ENCODE measurements at places on chromosomes 5 and 9.
A peak's percentile ranks its signal among the peaks of the same experiment; 100 is the strongest.

- no peak for DNase-seq
Measured at GRCh38 chr5:118228489-118228888, 759.9 kb downstream of the DTWD2 start.

DNA sequence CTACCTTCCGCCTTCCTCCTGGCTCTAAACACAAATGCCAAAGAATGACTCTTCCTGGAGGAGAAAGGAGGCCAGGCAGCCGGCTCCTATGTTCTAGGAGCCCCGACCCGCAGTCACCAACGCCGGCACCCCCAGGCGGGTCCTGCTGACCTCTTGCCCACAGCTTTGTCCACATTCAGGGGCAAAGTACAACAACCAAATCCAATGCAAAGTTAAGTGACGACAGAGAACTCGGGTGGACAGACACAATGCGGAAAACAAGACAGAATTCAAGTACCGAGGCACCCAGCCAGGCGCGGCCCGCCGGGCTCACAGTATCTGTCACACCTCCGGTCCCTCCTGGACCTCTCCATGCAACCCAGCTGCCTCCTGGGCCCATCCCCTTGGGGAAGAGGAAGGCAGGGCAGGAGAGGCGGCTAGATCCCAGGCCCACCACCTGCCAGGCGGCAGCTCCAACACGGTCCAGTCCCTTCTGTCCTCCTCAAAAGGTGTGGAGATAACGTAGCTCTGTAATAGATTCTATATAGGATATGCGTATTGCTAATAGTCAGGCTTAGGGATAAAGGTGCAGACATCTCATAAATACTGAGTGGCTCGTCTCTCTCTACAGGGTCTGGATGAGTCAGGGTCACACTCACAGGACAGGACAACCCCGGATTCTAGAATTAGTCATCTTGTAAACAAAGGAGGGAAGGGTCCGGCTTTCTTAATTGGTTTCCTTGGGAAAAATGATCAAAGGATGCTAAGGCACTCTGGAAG lies 46.9 kb upstream of the UBAC1 start:
- DNase-seq, result peak; percentile 87

DNA sequence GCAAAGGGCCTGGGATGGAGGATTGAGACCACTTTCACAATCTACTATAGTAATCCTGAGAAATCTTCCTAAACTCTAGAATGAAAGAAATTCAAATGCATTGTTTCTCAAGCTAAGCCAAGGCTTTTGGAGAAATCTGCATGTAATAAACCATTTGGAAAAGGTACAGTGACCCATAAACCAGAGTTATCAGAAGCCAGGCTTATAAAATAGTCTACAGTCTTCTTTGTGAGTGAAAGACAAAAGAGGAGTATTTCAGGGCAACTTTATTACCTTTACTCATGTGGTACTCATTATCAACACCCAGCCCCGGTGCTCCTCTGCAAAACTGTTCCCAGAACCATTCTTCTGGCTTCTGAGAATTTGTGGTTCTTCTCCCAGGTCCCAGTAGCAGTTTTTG lies 87.0 kb downstream of the GALNT10 start:
- DNase-seq, result no peak

DNA sequence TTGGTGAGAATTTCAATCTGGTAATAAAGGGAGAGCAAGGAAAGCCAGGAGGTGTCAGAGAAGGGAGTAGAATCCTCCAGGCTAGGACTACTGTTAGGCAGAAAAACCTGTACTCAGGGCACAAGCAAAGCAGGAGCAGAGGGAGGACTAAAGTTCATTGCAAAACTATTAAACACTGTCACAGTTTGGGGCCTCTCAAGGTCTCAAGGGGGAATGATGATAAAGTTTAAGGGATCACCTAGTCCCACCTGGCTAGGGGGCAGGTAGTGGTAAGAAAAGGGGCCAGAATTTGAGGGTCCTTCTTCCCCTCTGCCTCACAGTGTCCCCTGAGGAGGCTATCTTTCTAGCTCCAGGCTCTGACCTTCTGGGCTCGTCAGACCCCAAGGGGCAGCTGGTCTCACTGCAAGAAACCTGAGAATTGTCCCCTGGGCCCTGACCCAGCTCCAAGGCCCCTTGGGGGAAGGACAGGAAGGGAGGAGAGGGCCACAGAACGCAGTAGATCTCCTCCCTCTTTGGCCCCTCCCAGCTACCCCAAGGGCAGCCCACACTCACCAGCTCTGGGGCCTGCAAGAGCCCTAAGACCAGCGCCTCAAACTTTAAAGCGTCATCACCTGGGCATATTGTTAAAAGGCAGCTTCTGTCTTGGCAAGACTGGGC lies 974 bp downstream of the CCDC69 start:
- peak; percentile 32 for DNase-seq

DNA sequence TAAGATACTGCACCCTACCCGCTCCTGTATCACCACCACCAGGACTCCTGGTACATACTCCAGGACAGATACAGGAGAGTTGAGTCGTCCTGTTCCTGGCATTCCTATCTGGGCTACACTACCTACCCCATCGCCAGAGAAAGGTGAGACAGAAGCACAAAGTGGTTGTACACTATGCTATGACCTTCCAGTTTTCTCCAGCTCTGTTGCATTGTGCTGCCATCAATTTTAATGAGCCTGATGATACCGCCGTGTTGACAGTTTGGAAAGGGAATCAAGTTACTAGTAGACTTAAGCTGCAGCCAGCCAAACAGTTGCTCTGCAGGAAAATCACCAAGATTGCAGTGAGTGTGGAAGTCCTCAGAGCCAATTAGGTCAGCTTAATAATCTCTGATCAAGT lies 35.2 kb downstream of the ANP32B start:
- DNase-seq, result no peak

- no peak for DNase-seq
Measured at GRCh38 chr9:99931155-99931840, 24.8 kb downstream of the STX17 start.

GRCh38 chr5:148808864-148809642 lies 17.4 kb upstream of the ADRB2 start:
- DNase-seq, result no peak

GRCh38 chr9:108389056-108389455 lies 466.7 kb downstream of the ACTL7B start:
- no peak for DNase-seq

DNA sequence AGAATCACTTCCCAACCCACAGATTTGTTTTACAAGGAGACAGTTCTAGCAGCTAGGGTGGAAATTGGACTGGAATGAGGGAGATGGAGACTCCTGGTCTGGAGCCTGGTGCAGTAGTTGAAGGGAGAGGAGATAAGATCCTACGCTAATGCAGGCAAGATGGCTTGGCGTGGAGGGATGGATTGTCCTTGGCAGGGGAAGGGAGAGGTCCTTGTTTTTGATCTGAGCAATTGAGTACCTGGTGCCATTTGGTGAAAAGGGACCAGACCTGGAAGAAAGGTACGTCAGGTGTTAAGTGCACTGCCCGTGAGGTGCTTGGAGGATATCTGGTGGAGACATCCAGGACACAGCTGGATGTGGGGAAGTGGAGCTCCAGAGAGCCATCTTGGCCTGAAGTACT lies 35.7 kb downstream of the ANGPTL2 start:
- no peak for DNase-seq

DNA sequence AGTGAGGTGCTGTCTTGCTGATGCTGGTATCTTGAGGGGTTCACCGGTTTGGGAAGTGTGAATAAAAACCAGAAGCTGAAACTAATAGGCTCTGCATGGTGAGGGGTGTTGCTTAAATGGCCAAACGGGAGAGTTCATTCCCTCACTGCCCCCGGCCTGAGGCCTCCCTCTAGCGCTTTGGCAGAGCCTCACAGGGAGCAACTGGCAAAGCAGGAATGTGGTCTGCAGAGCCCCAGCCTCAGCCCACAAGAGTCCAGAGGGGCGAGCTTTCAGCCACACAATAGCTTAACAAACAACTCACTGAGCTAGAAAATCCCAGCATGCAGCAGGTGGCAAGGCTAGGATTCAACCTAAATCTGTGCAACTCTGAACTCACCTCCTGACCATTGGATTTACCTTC lies 234.8 kb downstream of the MED10 start:
- DNase-seq, result no peak

GRCh38 chr9:117325110-117325731 lies 89.6 kb downstream of the ASTN2 start:
- no peak for DNase-seq

DNA sequence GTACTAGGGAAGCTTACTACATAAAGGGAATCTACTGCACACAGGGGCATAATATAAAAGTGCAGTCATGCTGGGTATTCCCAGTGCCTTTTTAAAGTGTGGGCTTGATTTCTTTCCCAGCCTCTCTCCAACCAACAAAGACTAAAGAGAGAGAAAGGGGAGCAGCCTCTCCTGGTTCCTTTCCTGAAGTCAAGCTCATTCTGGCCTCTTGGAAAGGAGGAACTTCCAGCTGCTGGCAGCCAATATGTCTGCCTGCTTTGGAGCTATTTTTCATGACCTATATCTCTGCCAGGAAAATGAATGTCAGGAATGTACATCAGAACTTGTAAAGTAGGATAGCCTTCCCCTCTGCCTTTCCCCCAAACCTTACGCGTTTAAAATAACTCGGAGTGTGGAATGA lies 57.1 kb downstream of the RAB3C start:
- DNase-seq, result no peak

DNA sequence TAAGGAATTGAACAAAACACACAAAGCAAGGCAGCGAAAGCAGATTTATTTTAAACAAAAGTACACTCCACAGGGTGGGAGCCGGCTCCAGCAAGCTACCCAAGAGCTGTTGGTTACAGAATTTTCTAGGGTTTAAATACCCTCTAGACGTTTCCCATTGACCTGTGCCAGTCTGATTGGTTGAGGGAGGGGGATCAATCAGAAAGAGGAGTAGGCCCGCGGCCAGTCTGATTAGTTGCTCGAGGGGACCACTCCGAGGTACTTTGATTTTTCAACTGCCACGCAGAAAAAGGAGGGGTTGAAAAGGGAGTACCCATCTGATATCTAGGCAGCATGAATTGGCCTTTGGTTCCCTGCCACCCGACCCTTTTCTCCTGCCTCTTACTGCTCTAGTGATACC lies 998 bp downstream of the SRP19 start:
- no peak for DNase-seq

- no peak for DNase-seq
Measured at GRCh38 chr5:77337246-77337645, 126.8 kb downstream of the PDE8B start.

DNA sequence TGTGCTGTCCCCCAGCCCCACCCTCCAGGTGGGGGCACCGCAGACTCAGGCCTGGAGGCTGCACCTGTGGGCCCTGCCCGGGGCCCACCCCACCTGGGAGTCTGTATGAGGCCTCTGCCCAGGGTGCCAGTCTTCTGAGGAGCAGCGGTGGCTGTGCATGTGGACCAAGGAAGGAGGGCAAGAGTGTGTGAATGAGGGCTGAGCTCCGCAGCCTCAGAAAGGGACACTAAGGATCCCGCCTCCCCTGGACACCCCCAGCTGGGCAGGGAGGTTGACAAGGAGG lies 19.1 kb downstream of the FGD3 start:
- DNase-seq, result no peak

GRCh38 chr5:108311682-108312081 lies 70.2 kb downstream of the FBXL17 start:
- DNase-seq, result no peak

DNA sequence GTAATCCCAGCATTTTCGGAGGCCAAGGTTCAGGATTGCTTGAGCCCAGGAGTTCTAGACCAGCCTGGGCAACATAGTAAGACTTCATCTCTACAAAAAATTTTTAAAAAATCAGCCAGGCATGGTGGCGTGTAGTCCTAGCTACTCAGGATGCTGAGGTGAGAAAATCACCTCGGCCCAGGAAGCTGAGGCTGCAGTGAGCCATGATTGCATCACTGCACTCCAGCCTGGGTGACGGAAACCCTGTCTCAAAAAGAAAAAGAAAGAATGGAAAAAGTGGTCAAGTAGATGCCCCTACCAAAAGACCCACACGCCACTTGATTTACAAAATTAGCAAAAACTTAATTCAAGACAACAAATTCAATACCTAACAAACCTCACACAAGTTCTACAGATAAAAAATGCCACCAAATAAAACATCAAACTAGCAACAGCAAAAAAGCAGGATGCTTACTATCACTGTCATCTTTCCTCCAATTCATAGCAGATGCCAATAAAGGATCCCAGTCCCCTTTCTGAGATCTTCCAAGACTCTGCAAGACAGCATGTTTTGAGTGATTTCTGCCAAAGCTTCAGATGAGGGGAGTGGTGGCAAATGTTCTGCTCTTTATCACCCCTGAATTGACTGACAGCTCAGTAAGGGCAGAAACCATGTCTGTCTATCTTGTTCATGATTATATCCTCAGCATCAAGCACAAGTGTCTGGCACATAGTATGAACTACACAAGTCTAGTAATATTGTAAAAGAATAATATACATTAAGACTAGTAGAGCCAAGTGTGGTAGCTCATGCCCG lies 34.2 kb upstream of the TESK1 start:
- DNase-seq, result no peak

- DNase-seq, result no peak
Measured at GRCh38 chr9:115016344-115016743, 86.0 kb upstream of the TNFSF8 start.

DNA sequence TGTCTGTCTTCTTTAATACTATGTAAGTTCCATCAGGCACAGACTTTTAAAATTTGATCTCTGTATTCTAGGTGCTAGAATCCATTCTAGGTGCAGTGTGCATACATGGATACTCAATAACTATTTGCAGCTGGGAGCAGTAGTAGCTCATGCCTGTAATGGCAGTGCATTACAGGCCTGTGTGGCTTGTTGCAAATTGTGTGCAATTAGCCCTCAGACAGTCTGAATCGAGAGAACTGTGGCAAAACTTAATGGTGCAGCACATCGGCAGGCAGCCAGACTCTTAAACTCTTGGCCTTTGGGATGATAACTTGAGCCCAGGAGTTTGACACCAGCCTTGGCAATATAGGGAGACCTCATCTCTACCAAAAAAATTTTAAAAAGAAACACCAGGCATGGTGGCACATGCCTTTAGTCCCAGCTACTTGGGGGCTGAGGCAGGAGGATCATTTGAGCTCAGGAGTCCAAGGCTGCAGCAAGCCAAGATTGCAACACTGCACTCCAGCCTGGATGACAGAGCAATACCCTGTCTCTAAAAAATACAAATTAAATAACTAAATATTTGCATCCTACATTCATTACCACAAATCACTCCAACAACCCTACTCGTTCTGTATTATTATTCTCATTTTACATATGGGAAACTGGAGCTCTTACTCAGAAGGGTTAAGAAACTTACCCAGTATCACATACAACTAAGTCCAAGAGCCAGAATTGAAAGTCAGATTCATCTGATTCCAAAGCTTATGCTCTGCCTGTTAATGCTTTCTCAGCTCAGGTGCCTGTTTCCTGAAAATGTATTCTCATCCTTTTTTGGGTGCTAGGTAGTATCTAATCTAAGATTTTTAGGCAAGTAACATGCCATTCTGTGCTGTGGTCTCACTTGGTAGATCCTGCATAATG lies 30.1 kb downstream of the PRKACG start:
- DNase-seq, result no peak

Data from 8988T (cell line).